Urinary bladder (tissue), 4 donors: ENCODE measurements at places on chromosomes 12 and 14. TPM values are rescaled to one million over a fixed set of nuclear protein-coding genes. Genes with fewer than 3 reads are reported as not detected.

AICDA gene
- 0.26 TPM for total RNA-seq

IFNG-AS1 gene
- 0.32 TPM for total RNA-seq

SPX gene
- total RNA-seq, result 0.95 TPM

GPR65 gene
- 2.5 TPM for total RNA-seq

CMKLR1 gene
- total RNA-seq, result 17.6 TPM

GPRC5D gene
- total RNA-seq, result not detected

MAP3K9 gene
- 2.7 TPM for total RNA-seq

RTL1 gene
- total RNA-seq, result 0.37 TPM

PRH2 gene
- not detected for total RNA-seq

TAS2R8 gene
- 0.58 TPM for total RNA-seq

CEBPE gene
- total RNA-seq, result not detected
